Mesenteric fat pad (tissue), 1 donor: ENCODE measurements at places on chromosomes 1 and 21. TPM values are rescaled to one million over a fixed set of nuclear protein-coding genes. Genes with fewer than 3 reads are reported as not detected.

DNA sequence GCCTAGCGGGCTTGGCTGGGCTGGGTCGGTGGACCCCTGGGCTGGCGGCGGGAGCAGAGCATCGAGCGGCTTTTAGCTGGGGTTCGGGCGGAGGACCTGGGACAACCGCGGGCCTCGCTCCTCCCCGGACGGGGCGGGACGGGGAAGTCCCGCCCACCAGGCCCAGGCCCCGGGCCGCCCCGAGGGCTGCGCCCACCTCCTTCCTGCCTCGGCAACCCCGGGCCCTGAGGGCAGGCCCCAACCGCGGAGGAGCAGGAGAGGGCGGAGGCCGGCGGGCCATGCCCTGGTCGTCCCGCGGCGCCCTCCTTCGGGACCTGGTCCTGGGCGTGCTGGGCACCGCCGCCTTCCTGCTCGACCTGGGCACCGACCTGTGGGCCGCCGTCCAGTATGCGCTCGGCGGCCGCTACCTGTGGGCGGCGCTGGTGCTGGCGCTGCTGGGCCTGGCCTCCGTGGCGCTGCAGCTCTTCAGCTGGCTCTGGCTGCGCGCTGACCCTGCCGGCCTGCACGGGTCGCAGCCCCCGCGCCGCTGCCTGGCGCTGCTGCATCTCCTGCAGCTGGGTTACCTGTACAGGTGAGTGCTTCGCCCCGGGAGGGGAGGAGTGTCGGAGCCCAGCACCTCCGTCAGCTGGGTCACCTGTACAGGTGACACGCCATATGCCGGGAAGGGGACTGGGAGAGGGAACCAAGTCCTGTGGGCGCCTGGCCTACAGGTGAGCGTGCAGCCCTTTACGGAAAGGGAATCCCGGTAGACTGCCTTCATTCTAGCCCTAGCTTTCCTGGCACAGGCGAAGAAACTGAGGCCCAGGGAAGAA, at the start of gene XKR8:
TSS of gene XKR8 (plus strand) at position 182 of the 812 bp plus-strand sequence. CDS start at position 279, 97 bp downstream.
- DNase-seq, result peak; percentile 93

DNA sequence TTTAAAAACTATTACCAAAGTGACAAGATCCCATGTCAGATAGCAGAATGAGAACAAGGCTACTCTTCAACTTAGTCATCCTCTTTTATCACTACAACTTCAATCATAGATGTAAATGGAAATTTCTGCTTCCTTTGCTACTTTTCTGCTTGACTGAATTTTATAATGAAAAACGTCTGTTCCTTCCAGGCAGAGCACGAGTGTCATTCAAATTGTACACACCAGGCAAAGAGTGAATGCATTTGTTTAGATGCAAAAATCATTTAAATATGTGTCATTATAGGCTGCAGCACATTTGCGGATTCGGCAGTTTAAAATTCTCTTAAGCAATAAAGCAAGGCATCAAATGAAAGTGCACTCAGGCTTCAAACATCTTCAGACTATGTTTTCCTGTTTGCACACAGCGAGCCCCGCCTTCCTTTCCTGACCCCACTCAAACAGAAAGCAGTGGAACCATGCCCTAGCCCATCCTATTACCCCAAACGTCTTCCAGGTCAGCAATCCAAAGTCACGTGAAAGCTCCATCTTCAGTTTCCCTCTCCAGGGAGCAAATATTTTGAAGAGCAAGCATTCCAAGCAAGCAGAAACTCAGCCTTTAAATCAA, 99.6 kb downstream of the APP start:
- no peak for DNase-seq

GRCh38 chr1:196399713-196400112, 208.5 kb downstream of the KCNT2 start:
- DNase-seq, result no peak

- DNase-seq, result no peak
Observed at GRCh38 chr1:3907031-3907534, 7.0 kb upstream of the C1orf174 start.

GRCh38 chr1:173507205-173507846, 30.2 kb downstream of the PRDX6 start:
- no peak for DNase-seq

GRCh38 chr1:244111027-244111426, 59.9 kb downstream of the ZBTB18 start:
- no peak for DNase-seq

GRCh38 chr1:91611483-91611917, 110.8 kb downstream of the CDC7 start:
- DNase-seq, result no peak

DNA sequence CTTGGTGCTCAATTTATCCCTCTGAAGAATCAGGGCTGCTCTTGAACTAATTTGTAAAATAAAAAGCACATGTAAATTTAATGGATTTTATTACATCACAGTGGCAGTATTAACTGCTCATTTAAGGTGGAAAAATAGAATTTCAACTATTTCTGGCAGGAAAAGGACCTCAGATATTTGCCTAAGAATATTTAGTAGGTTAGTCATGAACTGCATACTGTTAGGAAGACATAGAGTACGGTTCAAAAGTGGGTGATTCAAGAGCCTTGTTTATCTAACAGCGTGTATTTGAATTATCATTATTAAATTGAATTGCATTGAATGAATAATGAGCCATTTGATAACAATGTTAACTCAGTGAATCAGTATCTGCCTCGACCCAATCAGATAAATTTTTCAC, 248.8 kb upstream of the PBX1 start:
- no peak for DNase-seq

GRCh38 chr1:8524627-8525157, 206.8 kb downstream of the SLC45A1 start:
- DNase-seq, result no peak

TEX38 gene
- not detected for total RNA-seq

CA6 gene
- total RNA-seq, result not detected

CCDC30 gene
- 1.6 TPM for total RNA-seq
